ENCODE measurements at places on chromosomes 3 and 15.

DNA sequence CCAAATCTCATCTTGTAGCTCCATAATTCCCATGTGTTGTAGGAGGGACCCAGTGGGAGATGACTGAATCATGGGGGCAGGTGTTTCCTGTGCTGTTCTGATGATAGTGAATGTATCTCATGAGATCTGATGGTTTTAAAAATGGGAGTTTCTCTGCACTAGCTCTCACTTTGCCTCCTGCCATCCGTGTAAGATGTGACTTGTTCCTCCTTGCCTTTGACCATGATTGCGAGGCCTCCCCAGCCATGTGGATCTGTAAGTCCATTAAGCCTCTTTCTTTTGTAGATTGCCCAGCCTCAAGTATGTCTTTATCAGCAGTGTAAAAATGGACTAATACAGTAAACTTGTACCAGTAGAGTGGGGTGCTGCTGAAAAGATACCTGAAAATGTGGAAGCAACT is 44.5 kb downstream of the DUT start:
- DNase-seq = no peak

GRCh38 chr3:43692971-43693370 is 2.2 kb downstream of the ABHD5 start:
- no peak for DNase-seq

DNA sequence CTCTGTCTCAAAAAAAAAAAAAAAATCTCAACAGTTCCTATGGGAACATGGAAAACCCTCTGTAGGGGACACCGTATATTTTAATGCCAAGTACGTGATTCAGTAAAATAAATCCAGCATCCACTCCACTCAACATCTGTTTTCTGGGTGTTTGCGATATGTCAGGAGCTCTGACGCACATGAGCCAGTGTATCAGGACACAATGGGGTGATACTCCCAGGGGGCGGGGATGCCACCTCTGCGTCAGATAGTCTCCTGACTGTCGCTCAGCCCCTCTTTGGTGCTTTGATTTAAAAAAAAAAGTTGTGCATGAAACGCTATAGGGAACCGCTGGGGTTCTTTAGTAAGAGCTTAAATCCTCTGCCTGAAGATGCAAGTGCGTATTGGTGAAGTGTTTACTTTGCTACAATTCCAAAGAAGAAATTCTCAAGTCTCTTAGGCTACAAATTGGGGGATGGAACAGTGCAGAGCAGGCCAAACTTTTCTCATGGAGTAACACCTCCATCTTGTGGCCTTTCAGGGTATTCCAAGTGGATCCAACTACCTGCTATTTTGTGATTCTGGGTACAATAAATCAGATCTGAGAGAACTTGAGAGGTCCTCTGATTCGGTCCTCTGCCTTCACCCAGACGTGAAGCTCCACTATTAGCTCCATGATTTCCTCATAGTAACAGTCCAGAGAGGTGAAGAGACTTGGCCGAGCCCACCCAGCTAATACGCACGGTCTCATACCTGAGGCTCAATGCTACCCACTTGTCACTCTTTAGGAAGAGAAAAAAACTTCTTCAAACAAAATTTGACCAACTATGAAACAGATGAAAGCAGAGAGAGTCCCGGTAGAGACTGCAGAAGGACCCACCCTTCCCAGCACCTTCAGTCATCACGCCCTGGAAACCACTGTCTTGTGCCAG is 9.3 kb upstream of the NR2E3 start:
- no peak for DNase-seq

DNA sequence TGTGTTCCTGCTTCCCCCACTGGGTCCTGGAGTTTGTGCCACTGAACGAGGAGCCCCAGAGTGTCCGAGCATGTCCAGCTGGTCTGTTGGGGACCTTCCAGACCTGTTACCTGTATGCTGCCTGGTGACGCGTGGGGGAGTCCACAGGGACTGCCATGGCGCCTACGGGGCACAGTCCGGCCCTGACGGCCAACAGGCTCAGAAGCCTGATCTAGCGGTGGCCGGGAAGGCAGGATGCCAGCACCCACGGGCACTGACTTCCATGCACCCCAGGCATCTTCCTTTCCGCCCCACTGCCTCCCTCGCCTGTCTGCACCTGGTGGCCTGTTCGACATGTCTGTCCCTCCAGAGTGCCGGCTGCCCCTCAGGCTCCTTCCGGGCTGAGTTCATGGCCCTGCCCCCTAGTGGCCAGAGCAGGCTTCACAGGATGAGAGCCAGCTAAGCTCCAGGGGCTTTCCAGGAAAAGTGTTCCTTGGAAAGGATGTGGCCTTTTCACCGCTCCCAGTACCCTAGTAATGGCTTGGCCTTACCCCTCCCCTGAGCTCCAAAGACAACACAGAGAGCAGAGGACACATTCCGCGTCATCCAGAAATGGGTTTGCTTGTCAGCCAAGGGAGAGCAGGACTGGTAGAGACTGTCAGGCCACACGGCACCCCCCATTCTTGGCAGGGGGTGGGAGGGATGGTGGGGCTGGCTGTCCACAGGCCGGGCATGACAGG is 35.7 kb downstream of the NGRN start:
- DNase-seq = peak; percentile 12

DNA sequence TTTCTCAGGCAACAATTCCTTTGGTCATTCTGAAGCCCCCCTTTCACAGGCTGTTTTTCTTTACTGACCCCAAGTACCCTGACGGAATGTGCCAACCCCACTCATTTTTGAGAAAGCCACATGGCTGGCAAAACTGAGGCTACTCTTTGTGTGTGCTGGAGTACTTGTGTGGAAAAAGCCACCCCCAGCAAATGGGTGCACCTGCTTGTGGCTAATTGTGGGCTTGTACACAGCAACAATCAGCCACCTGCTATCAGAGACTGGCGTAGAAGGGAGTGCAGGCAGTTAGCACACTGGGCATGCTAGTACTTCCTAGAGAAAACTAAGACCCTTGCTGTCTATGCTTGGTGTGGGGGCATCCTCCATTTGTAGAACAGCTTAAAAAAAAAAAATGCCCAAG is 110.1 kb upstream of the LMOD3 start:
- no peak for DNase-seq

GRCh38 chr15:56608140-56608778 is 125.0 kb downstream of the ZNF280D start:
- DNase-seq = no peak

DNA sequence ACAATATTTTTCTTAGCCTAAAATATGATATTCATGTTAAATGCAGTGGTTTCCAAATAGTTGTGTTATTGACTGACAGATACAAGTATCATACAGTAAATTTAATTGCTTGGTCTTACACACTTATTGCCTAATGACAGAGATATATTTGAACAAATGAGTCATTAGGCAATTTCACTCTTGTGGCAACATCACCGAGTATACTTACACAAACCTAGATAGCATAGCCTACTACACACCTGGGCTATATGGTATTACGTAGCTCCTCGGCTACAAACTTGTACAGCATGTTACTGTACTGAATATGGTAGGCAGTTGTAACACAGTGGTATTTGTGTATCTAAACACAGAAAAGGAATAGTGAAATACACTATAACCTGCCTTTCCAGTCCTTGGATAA is 50.3 kb downstream of the SERPINI1 start:
- DNase-seq = no peak
